ENCODE measurements at places on chromosomes 12 and 14.

DNA sequence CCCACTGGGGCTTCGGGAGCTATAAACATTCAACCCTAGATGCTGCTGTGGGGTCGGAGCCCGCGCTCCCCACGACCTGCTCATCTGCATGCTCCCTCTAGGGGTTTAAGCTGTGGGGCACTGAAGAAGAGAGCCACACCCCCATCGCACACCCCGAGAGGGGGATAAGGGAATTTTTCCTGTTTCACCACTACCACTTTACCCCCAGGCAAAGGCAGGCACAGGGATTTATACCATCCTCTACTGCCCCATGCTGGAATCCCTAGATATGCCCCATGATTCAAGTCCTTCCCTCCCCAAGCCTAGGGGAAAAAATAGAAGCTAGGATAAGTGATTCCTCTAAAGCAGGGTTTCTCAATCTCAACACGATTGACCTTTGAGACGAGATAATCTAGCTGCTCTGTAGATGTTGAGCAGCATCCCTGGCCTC is 59.9 kb upstream of the CCDC60 start:
- DNase-seq: no peak

GRCh38 chr12:7748852-7749251 is 1.7 kb upstream of the CLEC4C start:
- DNase-seq: no peak

- no peak for DNase-seq
Observed at GRCh38 chr12:120169946-120170345, 24.6 kb downstream of the GCN1 start.

DNA sequence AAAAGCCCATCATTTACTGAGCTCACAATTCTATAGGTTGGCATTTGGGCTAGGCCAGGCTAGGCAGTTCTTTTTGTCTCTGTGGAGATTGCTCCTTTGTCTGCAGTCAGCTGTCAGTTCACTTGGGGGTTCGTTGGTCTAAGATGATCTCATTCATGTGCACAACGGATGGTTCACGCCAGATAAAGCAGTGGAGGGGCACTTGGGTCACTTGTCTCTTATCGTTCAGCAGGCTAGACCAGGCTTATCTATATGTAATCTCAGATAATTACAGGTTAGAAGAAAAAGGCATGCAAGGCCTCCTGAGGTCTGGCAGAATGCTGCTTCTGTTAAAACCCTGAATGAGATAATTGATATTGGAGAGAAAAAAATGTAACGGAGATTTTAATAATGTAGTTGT is 119.0 kb upstream of the ATP2B1 start:
- DNase-seq: no peak

DNA sequence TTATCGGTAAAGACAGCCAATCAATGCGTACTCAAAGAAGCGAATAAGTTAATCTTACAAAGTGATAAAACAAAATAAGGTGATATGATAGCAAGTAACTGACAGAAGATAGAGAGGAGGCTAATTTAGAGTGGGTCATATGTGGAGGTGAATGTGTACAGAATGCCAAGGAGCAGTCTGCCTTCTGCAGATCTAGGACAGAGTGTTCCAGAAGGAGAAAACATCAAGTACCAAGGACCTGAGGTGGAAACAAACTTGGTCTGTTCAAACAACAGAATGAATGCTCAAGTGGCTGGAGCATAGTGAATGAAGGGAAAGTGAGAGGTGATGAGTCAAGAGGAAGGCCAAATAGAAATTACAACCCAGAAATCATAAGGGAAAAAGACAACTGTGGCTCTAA is 170.3 kb upstream of the BMP4 start:
- no peak for DNase-seq

GRCh38 chr12:113211160-113211559 is 10.1 kb upstream of the TPCN1 start:
- no peak for DNase-seq

DNA sequence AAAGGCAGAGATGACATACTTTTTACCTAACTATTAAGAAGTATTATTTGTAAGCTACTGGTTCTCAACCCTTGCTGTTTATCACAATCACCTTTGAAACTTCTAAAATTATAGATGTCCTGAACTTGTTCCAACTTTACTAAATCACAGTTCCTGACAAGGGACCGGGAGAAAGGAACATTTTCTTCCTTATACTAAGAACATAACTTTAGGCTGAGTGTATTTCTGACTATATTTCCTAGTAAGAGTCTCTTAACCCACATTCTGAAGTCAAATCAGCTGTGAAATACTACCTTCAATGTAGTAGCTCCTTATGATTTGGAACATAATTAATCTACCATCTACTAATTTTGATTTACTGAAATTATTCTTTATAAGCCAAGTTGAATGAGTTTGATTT is 80.2 kb downstream of the BAZ1A start:
- DNase-seq: no peak

DNA sequence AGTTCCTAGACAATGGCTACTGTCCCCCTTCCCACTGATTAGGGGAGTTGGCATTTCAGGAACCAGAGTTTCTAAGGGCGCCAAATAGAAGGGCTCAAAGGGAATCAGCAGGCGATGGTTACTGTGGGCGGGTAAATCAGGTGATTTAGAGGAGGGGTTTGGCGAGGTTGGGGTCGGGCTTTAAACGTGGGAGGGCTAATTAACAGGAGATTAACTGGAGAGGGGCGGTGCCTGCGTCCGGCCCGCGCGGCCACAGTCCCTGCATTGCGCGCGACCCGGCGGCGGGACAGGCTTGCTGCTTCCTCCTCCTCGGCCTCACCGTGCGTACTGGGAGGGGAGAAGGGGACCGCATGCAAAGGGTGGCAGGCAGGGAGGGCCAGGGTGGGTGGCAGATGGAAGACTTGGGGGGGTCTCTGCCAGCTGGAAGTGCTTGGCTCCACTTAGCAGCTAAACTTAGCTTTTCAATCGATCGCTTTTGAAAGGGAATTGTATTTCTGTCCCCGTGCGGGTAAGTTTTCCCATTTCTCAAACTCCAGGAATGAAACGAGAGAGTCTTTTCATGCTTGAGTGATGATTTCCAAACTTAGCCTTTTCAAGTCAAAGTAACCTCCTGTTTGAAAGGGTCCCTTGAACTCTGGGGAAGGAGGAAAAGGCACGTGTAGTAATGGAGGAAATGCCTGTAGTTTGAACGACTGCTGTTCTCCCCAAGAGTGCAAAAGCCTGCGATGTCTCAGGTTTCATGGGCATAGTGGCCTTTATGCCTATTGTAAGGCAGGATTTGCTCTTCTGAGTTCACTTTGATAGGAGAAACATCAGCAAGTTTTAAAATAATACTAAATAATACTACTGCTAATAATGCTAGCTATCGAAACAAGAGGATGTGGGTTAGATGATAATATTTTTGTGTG is at the start of gene MGST1:
MGST1 (plus strand) TSS at position 255 of the 908 bp plus-strand sequence. CDS start 6,608 bp downstream, outside the sequence.
- DNase-seq: no peak

GRCh38 chr12:64461634-64462414 is 9.9 kb downstream of the TBK1 start:
- no peak for DNase-seq

DNA sequence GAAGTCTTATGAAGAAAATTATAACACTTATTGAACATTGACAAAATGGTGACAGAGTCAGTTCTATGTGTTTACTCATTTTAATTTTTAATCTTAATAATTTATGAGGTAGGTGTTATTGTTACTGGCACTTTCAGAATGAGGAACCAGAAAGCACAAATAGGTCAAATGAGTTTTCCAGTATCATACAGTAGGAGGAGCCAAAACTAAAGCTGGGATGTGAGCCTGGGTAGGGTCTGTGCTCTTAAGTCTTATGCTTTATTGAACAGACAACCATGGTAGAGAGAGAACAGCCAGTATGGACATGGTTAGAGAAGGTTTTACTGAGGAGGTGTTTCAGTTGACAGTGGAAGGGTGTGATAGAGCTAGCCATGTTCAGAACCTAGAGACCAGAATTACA is 775.7 kb downstream of the TMTC2 start:
- DNase-seq: no peak

DNA sequence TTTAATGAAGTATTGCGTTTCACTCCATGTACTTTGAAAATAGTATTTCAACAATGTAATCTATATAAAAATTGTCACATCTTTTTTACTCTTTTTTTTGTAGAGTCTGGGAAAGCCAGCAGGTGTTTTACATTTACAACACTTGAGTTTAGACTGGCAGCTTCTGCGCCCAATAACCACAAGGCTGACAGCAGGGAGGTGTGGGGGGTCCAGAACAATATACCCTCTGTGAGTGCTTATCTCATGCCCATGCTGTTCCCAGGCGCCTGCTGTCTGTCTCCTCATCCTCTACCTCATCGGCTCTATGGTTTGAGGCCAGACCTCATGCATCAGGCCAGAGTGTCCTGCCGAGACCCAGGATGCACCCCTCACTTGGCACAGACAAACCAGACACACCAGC is 24.9 kb downstream of the FBRSL1 start:
- DNase-seq: no peak

GRCh38 chr12:104533134-104533533 is 76.4 kb downstream of the CHST11 start:
- DNase-seq: no peak

DNA sequence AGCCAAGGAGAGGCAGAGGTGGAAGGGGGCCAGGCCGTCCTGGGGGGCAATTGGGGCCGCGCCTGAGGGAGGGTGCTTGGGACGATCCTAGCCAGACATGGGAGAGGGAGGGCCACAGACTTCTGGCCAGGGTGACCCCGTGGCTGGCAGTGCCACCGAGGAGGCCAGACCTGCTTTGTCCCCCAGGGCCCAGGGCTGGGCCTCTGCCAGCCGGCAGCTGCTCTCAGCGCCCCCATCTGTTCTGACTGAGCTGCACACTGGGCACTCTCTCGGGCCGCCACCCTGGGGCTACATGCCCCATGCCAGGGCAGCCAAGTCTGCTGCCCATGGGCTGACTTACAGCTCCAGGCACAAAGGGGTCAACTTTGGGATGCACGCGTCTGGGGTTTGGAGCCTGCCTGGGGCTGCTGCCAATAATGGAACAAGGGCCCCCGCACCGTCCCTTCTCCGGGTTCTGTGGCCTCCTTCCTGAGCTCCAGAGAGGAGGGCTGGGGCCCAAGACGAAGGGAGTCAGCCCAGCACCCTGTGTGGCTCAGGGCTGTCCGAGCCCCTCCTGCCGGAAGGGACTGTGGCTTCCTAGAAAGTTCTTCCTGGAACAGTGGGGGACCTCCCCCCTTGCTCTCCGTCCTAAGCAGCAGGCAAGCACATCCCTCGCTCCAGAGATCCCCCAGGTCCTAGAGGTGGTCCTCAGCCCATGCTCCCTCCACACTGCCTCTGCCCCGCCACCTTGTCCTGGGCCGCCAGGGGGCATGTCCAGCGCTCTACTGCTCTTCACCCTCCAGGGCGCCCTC is 1.1 kb downstream of the ADSS1 start:
- no peak for DNase-seq

- no peak for DNase-seq
Observed at GRCh38 chr12:11446372-11446771, 51.0 kb upstream of the PRB2 start.

GRCh38 chr14:24463017-24463883 is 20.7 kb upstream of the SDR39U1 start:
- DNase-seq: no peak

GRCh38 chr14:65164068-65164824 is 61.9 kb upstream of the MAX start:
- DNase-seq: no peak

GRCh38 chr12:18546399-18546798 is 191.4 kb downstream of the PLCZ1 start:
- DNase-seq: no peak

DNA sequence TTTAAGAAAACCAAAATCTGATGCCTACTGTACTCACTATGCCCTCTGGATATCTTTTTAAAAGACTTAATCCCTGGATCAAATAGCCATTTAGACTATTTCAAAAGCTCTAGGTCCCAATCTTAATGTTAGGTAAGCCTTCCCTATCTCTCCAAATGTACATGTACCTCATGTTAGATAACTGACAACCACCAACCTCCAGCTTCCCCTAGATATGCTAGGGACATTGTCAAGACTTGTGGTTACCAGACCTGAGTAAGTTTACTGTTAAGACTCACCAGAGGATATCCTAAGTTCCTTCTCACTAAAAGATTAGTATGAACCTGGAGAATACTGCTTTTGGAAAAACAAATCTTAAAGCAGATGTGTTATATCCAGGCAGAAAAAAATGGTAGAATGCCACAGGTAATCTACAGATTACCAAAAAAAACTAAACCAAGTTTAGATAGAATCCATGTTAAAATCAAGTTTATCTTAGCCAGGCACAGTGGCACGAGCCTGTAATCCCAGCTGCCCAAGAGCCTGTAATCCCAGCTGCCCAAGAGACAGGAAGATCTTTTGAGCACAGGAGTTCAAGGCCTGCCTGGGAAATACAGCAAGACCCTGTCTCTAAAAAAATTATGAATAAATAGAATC is 9.7 kb downstream of the NAP1L1 start:
- DNase-seq: no peak

DNA sequence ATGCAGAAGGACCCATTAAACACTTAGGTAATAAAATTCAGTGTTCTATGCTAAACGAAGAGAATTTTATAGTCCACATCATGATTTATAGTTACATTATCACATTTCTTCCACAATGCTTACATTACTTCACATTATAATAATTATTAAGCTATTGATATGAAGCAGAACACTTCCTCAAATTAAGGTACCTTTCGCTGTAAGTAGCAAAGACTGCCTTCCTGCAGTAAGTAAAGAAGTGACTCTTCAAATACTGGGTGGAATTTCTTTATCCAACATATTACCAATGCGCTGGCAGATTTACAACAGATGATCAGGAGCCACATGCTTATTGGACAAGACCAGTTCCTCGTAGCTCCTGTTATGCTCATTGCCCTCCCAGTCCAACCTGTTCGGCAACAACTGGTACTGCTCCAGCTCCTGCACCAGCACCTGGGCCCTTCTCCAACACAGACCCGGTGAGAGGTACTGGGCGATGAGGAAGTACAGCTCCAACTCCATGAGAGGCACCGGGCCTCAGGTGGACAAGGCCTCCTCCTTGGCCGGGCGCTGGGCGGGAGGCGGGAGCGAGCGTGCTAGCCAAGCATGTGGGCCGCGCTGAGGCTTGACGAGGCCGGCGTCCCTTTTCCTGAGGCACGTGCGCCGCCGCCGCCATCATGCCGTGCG is 210.7 kb upstream of the ATP2B1 start:
- no peak for DNase-seq

DNA sequence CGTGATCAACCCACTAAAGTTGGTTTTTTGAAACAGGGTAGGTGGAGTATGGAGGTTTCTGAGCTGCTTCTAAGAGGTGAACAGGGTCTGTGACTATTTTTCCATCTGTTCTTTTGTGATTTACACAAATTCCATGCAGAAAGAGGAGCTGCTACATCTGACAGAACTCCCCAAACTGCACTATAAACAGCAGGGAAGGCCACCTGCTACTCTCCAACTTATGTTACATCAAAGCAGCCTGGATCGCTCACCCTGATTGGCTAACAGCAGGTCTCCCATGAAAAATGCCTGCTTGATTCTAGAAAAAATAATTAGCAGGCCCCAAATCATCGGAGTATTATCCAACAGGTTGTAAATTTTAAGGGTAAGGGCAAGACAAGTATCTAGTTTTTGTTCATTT is 282.9 kb upstream of the FLRT2 start:
- DNase-seq: no peak

- no peak for DNase-seq
Observed at GRCh38 chr14:77088645-77089044, 9.4 kb upstream of the CIPC start.
